PC-9 (cell line): ENCODE measurements at places on chromosomes 16 and 17.

- no peaks in the 10 kb centered on the region for H3K4me1 ChIP-seq
- no peak overlapping the region for H3K27ac ChIP-seq
- H3K4me3 ChIP-seq: no peak overlapping the region
- no peak for DNase-seq
- H3K36me3 ChIP-seq: no peaks in the 10 kb centered on the region
These were observed 116.4 kb upstream of the RCVRN start for GRCh38 chr17:10021272-10021984.

DNA sequence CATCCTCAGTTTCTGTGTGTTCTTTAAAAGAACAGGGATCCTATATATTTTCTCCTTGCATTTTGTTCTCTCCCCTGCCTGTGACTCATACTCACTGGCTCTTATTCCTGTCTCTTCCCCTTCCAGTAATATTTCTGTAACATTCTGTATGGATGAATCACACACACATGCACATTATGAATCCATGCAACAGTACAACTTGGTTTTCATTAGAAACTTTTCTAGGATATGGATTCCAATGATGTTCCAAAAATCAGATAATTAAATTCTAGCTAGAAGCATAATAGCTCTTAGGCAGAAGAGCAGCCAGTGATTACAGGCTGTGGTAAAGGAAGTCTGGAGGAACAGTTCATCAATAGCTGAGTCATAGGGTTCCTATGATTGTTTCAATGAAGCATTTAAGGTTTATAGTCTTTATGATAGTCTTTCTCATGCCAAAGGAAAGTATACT lies 119.6 kb upstream of the PMFBP1 start:
- H3K27ac ChIP-seq: peak overlapping the region; percentile 71
- DNase-seq: peak; percentile 72
- H3K27me3 ChIP-seq: no peaks in the 10 kb centered on the region
- peaks cover 24% of the 10 kb centered on the region for H3K4me1 ChIP-seq
- no peaks in the 10 kb centered on the region for H3K36me3 ChIP-seq

- H3K27ac ChIP-seq: no peak overlapping the region
- no peaks in the 10 kb centered on the region for H3K27me3 ChIP-seq
- no peaks in the 10 kb centered on the region for H3K36me3 ChIP-seq
- H3K4me1 ChIP-seq: no peaks in the 10 kb centered on the region
These were observed 132.3 kb upstream of the CDH11 start for GRCh38 chr16:65254144-65254543.

DNA sequence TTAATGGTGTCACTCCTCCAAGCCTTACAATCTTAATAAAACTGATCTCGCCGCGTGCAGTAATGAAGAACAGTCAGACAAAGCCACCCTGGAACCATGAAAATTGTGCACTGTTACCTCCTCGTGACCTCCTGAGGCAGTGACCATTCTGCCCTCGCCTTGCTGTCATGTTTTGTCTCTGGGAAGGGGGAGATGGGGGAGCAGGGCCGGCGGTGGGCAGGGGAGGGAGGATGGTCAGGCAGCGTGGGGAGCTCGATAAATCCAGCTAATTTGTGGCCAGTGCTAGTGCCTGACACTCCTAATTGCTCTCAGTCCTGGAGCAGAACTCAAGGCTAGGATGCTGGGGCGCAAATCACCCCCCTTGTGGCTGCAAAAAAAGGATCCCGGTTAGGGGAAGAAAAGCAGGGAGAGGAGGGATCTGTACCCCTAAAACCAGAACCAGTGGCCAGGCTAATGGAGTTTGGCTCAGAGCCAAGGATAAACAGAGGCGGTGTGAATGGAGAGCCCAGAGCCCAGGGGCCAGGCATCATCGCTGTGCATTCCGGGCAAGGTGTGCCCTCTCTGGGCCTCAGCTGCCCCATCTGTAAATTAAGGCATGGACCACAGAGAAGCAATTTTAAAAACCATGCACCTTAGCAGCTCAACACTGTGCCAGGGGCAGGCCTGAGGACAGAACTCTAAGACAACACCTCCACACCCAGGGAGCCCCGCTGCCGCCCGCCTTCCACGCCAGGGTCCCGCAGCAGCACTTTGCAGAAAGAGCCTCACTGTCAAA lies 113.3 kb downstream of the ZNF423 start:
- H3K4me3 ChIP-seq: no peak overlapping the region
- no peak for DNase-seq
- H3K4me1 ChIP-seq: no peaks in the 10 kb centered on the region

DNA sequence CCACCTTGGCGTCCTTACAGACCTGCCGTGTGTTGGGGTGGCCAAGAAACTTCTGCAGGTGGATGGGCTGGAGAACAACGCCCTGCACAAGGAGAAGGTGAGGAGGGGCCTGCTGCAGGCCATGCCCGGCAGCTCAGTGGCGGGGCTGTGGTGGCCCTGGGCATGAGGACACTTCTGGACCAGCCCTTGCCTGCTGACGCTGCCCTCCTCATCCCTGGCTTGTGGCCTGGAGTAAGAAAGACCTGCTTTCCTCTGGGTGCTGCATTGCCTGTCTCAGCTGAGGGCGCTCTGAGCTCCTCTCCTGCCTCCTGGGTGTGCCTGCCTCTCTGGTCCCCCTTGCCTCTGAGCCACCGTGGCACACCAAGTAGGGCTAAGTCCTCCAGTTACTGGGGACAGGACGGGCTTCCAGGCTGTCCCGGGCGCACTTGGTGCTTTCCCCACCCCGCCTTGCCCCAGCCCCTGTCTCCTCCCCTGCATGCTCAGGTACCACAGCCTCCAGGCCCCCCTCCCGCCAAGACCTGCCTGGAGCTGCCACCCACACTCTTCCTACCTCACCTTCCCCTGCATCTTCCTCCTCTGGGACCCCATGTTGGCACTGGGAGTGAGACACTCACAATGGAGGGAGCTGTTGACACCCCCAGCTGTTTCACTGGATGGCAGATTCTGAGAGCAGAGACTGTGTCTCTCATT lies 8.7 kb downstream of the ENDOV start:
- no peak overlapping the region for H3K27ac ChIP-seq
- no peak overlapping the region for H3K4me3 ChIP-seq
